ENCODE measurements at places on chromosomes 12 and 14. TPM values are rescaled to one million over a fixed set of nuclear protein-coding genes. Genes with fewer than 3 reads are reported as not detected.

ADAM21 gene
- polyA plus RNA-seq = not detected

ABCC9 gene
- polyA plus RNA-seq = 1.4 TPM

PLBD1 gene
- 9.5 TPM for polyA plus RNA-seq

NPAS3 gene
- polyA plus RNA-seq = 1.6 TPM

DYRK2 gene
- 8.9 TPM for polyA plus RNA-seq

DPPA3 gene
- not detected for polyA plus RNA-seq

LALBA gene
- polyA plus RNA-seq = not detected
